ENCODE measurements at places on chromosomes 12 and 14. TPM values are rescaled to one million over a fixed set of nuclear protein-coding genes. Genes with fewer than 3 reads are reported as not detected.

CCDC196 gene
- total RNA-seq: not detected

IL22 gene
- not detected for total RNA-seq

KRT83 gene
- not detected for total RNA-seq

PIWIL1 gene
- total RNA-seq: not detected

YY1 gene
- 38.1 TPM for total RNA-seq

All from smooth muscle cell of bladder (primary cell).